Psoas muscle (tissue), 8 donors: ENCODE measurements at places on chromosomes 7 and 10. TPM values are rescaled to one million over a fixed set of nuclear protein-coding genes. Genes with fewer than 3 reads are reported as not detected.

Gene DENND10
- 19.1 TPM for total RNA-seq

Gene PHKG1
- 49.2 TPM for total RNA-seq

Gene CTAGE15
- total RNA-seq, result not detected

Gene TACR2
- 0.22 TPM for total RNA-seq

Gene FAM107B
- total RNA-seq, result 3.1 TPM
